ENCODE measurements at places on chromosomes 1 and 21.

DNA sequence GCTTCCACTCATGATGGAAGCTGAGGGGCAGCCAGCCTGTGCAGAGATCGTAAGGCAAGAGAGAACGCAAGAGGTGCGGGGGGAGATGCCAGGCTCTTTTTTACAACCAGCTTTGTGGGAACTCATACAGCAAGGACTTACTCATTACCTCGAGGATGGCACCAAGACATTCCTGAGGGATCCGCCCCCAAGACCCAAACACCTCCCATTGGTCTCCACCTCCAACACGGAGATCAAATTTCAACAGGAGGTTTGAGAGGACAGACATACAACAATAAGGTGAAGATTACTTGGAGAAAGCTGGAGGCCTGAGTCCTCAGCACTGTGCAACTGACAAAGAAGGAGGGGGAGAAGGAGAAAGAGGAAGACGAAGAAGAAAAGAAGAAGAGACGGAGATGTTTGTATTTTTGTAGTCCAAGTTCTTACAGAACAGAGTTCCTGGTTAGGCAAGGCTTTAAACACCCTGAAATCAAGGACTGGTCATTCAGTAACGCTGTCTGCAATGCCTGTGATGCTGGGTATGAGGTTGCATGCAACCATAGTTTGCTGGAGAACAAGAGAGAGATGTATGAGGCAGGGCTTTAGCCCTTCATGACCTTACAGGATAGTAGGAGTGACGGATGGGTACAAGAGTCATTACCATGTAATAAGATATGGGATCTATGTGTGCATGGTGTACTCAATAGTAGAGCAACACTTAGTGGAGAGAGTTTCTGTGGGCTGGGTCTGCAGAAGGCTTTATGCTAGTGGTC lies 19.7 kb upstream of the GALNT2 start:
- DNase-seq, result no peak

- no peak for DNase-seq
Measured at GRCh38 chr1:3135073-3135702, 66.2 kb downstream of the PRDM16 start.

DNA sequence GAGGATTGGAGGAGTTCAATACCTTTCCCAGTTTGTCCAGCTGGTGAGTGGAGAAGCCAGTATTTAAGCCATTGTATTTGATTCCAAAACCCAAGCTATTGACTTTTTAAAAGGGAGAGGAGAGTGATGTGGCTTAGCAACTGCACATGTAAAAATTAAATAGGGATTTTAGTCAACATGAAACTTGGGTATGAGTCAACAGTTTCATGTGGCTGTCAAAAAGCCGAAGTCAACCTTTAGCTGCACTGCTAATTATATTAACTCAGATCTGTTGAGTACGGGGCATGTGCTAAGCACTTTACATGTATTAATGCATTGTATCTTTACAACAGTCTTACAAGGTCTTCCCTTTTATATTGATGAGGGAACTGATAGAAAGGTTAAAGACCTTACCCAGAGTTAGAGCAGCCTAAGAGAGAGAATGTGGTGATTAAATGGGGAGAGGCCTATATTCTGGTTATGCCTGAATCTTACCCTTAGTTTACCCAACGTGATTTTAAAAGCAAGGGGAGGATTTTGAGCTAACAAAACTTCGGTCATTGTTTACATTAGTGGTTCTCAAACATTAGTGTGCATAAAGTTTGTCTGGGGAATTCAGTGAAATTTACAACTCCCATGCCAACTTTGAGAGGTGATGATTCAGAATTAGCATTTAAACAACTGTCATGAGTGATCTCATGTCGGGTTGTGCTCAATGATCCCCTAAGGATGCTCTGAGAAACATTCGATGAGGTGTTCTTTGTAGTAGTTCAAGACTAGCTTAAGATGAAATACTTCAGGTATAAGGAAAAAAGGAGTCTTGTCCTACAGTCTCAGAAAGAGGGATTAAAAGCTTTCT lies 6.9 kb upstream of the SLC35F3 start:
- no peak for DNase-seq

- no peak for DNase-seq
Measured at GRCh38 chr21:32516756-32517649, 68.3 kb downstream of the TCP10L start.

DNA sequence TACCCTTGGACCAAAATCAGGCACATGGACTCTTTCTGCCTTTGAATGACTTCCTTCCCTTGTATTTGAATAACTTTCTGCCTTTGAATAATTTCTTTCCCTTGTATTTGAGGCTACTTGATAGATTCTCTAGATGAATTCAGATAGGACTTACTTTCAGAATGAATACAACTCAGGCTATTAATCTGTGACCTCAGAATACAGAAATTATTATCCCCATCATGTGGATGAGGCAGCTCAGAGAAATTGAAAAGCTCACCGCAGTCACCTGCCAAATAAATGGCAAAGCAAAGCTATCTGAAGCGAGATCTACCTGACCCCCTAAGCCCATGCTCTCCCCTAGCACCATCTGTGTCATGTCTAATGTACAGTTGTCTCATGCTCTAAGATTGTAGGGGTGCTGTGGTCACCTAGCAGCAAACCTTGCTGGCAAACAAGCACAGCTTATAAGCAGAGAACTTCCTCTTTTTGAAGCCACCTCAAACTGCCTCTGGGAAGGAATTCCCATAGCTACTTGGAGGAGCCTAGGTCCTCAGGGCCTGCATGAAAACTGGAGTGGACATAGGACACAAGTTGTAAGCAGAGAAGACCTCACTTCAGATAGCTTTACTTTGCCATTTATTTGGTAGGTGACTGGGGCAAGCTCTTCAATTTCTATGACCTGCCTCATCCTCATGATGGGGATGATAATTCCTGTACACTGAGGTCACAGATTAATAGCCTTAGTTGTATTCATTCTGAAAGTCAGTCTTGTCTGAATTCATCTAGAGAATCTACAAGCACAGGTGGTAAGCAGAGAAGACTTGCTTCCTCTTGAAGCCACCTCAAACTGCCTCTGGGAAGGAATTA lies 66.1 kb downstream of the FASLG start:
- DNase-seq, result no peak

GRCh38 chr1:247298701-247299100 lies 33.0 kb downstream of the ZNF496 start:
- DNase-seq, result no peak

- no peak for DNase-seq
Measured at GRCh38 chr21:21971384-21971783, 973.2 kb downstream of the NCAM2 start.

DNA sequence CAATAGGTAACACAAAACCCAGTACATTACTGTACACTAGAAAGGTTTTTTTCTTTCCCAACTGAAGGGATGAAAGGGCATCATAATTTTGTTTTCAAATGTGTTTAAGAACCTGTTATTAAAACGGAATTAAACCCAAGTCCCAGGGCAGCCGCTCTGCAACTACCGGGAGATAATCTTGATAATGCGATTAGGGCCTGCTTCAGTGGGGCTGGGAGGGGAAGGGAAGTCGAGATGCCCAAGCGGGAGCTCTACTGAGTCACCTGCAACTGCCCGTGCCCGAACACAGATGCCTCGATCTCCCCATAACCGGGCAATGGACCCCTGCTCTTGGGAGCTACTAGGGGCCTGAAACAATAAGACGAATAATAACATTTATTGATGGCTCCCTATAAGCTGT lies 61.4 kb downstream of the KAZN start:
- no peak for DNase-seq

DNA sequence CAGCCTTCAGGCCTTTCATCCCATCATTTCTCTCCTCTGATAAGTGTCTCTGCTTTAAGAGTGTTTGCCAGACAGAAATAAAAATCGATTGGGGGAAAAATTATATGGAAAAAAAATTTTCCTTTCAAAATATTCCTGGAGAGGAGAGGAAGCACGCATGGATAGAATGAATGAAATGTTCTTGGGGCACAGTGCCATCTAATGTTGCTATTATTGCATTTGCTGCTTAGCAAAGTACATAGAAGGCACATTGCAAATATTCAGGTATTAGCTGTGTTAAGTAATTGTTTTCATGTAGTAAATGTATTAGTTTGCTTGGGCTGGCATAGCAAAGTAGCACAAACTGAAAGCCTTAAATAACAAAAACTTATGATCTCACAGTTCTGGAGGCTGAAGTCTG lies 18.1 kb downstream of the B3GALT5 start:
- DNase-seq, result no peak

DNA sequence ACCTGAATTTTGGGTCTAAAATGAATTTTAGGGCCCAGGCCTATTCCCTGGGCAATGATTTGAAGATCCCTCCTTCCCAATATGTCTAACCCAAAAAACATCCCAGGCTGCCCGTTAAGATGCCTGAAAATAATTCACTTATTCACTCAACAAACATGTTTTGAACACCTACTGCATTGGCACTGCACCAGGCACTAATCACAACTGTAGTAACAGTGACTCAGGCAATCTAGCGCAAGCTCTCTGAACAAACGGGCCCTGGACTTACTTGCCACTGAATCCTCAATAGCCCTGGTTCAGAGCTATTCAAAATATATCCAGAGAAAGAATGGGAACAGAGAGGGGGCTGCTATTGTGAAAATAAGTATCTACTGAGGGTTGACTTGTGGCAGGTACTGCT lies 4.2 kb downstream of the CD244 start:
- no peak for DNase-seq

DNA sequence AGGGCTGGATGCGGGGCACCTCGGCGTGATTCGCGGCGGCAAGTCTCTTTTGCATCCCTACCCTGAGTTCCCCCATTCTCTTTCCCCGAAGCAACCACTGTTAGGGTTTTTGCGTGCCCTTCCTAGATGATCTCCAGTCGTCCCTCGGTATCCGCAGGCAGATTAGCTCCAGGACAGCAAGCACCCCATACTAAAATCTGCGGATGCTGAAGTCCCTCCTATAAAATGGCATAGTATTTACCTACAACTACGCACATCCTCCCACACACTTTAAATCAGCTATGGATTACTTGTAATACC lies 22.8 kb upstream of the CFAP126 start:
- DNase-seq, result no peak

All from stimulated activated CD8-positive, alpha-beta memory T cell treated with anti-CD3 and anti-CD28 coated beads, Interleukin-4, amount 100 ng/mL, for 4 hours (primary cell).